ENCODE measurements at places on chromosomes 11 and 22.
A peak's percentile ranks its signal among the peaks of the same experiment; 100 is the strongest.

DNA sequence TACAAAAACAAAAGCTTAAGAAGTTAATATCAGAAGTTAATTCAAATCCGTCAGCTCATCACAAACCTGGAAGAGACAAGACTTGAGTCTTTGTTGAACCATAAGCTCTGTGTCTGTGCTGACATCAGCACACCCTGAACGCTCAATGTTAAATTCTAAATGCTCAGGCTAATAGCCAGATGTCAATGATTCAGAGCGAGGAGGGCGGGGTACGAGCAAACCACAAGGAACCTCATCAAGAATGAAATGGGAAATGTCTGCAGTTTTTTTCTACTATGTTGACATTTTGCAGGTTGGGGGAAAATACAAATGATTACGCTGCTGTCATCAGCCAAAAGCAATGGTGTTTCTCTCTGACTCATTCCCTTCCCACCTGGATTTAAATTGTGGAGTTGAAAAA, 1057.2 kb downstream of the NTM start:
- no peak for ATAC-seq

- ATAC-seq: no peak
These were observed 27.9 kb downstream of the ADAMTS15 start for GRCh38 chr11:130476200-130476921.

GRCh38 chr11:128463979-128464378, 123.4 kb downstream of the ETS1 start:
- no peak for ATAC-seq

DNA sequence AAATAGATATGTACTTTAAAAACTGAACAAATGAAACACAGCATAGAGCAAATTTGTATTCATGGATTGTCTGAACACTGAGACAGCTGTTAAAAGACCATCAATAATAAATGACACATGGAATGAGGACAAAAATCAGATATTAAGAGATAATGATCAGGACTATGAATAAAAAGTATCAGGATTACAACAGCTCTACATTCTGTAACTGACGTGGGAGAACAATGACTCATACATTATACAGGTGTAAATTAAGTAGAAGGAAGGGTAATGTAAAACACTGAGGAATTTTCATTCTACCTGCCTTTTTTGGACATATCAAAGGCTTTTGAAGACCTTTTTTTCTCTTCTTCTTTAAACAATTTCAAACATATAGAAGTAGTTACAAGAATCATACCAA, 310.9 kb upstream of the ANO3 start:
- ATAC-seq: no peak

- ATAC-seq: no peak
These were observed 101.2 kb downstream of the SIK3 start for GRCh38 chr11:116997071-116997470.

DNA sequence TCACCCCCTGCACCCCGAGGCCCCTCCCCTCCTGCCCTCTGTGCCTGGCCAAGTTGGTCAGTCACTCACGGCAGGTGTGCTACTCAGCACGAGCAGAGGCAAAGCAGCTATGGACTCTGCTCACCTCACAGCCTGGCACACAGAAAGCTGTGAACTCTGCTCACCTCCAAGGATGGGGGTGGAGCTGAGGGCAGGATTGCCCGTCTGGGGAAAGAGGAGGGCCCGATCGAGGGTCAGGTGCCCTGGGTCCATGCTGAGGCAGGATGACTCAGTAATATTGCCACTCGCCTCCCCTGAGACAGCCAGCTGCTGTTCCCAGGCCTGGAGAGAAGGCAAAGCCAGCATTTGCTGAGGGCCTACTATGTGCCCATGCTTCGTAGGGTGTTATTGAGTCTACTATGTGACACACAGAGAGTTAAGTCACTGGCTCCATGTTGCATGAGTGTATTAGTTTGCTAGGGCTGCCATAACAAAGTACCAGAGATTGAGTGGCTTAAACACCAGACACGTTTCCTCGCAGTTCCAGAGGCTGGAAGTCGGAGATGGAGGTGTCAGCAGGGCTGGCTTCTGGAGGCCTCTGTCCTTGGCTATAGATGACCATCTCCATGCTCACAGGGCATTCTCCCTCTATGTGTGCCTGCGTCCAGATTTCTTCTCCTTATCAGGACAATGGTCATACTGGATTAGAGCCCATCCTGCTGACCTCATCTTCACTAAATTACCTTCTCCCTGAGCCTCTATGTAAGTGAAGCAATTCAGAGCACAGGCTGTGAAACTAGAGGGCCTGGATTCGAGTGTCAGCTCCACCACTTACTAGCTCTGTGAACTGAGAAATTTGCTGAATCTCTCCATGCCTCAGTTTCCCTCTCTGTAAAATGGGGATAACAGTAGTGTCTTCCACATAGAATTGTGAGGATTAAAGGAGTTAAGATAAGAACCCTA, 13.2 kb upstream of the TSKU start:
- ATAC-seq: no peak

- ATAC-seq: no peak
These were observed 1430.5 kb downstream of the TBC1D22A start for GRCh38 chr22:48192920-48193319.

DNA sequence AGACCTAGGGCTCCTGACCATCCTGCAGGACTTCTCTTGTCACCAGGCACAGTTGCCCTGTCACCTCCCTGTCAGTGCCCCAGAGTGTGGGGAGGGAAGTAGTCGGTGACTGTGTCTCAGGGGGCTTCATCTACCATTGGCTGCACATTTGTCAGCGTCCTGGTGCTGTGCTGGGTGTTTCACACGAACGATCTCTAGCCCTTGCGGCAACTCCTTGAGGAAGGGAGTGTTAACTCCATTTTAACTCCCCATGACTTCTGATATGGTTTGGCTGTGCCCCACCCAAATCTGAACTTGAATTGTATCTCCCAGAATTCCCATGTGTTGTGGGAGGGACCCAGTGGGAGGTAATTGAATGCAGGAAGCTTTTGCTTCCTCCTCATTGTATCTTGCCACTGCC, 7.1 kb downstream of the TSKU start:
- ATAC-seq: no peak

GRCh38 chr11:7894251-7894650, 36.8 kb downstream of the OR10A6 start:
- ATAC-seq: no peak

DNA sequence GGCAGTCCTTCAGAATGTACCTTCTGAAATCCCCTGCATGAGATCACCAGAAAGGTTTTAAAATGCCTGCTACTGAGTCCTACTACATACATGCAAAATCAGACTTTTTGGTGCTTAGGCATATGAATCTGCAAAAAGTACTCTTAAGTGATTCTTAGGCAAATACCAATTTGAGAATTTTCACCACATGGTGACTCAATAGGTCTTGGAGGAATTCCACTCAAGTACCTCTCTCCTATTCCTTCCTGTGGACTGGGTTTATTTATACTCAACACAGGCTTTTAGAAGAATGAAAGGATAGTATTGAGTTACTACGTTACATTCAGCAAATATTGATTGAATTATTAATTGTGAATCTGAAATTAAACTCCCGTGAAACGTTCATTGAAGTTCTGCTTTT, 223.9 kb downstream of the CNTN5 start:
- no peak for ATAC-seq

DNA sequence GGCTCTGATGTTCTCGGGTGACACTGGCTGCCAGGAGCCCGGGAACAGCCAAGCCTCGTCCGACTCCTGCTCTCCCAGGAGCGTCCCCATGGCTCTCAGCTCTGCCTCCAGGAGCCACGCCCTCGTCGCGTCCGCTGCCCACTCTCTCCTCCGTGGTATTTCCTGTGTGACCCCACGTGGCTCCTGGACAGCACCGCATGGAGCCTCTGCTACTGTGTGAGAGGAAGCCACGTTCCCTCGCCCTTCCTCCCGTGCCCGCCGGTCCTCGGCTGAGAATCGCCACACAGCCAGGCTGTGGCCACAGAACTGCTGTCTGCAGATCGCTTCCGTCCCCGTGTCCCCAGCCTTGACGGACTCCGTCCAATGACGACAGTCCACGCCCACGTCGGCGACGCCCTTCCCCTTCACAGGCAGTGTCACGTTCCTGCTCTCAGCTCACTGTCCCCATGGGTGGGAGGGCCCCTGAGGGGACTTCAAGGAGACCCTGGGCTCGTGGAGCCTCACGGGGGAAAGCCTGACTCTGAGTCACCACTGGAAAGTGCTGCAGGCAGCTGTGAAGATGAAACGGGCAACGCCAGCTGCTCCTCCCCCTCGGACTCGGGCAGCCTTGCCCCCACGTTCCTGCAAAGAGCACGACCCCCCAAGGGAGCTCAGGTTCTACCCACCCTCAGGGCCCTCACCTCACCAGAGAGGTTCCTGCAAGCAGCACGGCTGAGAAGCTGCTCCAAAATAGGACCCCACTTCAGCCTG, 458.5 kb downstream of the BRD1 start:
- ATAC-seq: no peak

GRCh38 chr11:66116576-66117361, 46.7 kb downstream of the PACS1 start:
- ATAC-seq: no peak

DNA sequence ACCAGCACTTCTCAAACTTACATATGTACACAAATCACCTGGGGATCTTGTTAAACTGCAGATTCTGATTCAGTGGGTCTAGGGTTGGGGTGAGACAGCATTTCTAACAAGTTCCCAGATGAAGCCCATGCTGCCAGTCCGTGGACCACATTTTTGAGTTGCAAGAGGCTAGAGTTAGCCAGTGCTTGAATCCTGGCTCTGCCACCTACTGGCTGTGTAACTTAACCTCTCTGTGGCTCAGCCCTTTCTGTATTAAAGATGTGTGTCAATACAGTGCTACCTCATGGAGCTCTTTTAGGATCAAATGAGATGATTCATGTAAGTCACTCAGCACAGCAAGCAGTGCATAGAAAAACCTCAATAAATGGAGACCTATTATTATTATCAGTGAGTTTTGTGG, 90.2 kb upstream of the ISX start:
- ATAC-seq: no peak

DNA sequence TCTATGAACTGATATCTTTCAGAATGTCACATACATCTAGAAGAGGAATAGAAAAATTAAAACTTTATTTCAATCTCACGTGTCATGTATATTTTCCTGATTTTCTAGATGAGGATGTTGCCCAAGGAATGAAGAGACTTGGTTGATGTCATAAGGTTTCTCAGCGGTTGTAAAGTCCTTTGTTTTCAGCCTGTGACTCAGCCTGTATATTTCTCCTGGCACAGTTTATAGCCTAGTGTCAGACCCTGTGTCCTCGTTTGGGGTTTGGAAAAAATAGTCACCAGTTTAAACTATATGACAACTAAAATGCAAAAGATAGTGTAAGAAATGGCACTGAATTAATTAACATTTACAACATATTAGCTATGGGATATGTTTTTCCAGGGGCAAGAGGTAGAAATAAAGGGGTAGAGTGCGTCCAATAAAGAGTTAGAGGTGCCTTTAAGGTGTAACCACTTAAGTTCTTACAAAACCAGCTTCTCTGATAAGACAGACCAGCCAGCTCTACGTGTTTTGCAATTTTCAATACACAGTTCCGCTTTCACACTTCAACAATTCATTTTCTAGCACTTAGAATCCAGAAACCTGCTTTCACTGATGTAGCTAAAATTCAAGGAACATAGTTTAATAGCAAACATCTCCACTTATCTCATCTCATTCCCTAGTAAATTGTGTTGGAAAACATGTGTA, 1432.6 kb upstream of the TENM4 start:
- ATAC-seq: no peak

DNA sequence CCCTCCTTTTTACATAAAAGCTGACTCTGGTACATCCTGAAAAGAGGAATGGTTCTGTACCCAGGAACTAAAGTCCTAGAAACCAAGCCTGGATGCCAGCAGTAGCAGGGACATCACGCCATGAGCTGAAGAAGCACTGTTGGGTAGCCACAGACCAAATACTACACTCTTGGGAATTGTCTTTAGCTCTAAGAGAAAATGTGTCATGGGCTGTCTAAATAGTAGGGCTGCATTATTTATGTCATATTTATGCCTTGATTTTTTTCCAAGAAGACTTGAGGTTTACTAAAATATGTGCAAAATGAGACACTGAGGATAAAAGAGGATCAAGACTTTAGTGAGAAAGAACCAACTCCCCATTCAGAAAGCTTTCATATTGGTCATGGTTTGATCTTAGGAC, 213.6 kb downstream of the RAB38 start:
- ATAC-seq: no peak

DNA sequence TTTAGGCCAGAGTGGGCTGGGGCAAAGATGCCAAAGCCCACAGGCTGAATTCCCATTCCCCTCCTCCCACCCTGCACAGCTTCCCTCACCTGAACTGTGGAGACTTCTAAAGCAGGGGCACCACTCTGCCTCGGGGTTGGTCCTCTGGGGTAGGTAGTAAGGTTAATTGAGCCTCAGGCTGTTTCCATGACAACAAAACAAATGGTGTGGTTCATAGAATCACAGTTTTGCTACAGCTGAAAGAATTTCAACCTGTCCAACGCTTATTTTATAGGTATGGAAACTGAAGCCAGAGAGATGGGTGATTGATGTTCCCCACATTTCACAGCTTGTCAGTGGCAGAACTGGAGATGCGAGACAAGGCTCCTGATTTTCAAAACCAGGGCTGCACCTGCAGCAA, 109.5 kb downstream of the SNX19 start:
- ATAC-seq: no peak

DNA sequence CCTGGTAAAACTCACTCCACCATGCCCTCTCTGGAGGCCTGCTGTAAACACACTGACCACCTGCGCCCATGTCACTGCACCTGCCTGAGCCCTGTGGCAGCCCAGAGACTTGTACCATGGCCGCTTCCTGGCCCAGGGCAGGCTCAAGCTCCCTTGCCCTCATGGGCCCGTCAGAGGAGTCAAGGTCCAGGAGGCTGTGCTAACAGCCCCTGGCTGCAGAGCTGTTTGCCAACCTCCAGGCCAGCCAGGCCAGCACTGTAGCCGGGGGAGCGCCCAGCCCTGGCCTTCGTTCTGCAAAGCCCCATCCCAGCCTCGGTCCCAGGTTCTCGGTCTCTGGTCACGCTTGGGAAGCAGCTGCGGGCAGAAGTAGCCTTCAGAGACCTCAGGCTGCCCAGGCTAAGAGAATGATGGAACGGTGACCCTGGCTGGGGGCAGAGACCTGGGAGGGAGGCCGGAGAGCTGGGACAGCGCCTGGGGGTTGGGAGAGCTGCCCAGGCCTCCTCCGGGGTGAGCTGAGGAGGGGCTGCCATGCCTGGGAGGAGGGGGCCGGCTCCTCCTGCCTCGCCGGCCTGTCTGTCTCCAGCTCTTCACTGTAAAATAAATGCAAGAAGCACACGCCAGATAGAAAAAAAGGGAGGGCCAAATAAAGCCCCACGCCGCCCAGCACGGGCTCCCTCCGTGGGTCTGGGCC, 11.9 kb upstream of the TCF20 start:
- ATAC-seq: no peak

DNA sequence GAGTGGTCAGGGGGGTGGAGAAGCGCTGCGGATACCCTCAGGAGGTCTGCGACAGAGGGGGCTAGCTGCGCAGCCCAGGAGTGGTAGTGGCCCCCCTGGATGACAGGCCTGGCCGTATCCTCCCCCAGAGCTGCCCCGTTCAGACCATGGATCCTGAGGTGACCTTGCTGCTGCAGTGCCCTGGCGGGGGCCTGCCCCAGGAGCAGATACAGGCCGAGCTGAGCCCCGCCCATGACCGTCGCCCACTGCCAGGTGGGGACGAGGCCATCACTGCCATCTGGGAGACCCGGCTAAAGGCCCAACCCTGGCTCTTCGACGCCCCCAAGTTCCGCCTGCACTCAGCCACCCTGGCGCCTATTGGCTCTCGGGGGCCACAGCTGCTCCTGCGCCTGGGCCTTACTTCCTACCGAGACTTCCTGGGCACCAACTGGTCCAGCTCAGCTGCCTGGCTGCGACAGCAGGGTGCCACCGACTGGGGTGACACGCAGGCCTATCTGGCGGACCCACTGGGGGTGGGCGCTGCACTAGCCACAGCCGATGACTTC, 505 bp downstream of the NUDT22 start:
- peak; percentile 34 for ATAC-seq

GRCh38 chr11:3121416-3121815, 43.7 kb downstream of the OSBPL5 start:
- ATAC-seq: no peak

Measured in activated CD4-positive, CD25-positive, alpha-beta regulatory T cell treated with anti-CD3 and anti-CD28 coated beads, Interleukin-2, amount 50 U/mL, for 24 hours (primary cell).